HS-27A (cell line): ENCODE measurements at places on chromosomes 7 and 10.

- DNase-seq, result peak; percentile 46
These were observed 23.3 kb upstream of the PDGFA start for GRCh38 chr7:542713-543500.

DNA sequence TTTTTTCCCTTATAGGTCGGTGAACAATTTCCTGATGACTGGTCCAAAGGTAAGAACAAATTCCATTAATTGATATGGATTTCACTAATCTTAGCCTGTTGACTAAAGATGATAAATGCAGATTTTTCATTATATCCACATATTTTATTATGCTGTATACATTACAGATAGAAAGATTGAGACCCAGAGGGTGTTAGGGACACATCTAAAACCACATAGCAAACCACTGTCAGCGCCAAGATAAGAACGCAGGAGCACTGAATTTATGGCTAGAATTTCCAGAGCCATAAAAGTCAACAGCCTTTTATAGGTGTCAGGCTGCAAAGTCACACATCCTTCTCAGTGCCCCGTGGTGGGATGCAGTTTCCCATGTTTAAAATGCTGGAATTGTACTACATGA lies 16.2 kb downstream of the WNT8B start:
- DNase-seq, result no peak

- DNase-seq, result peak; percentile 7
These were observed 83.8 kb upstream of the GPR26 start for GRCh38 chr10:123582084-123582989.

GRCh38 chr10:110348336-110348735 lies 43.6 kb upstream of the SMNDC1 start:
- DNase-seq, result no peak

GRCh38 chr10:76549171-76549570 lies 1088.4 kb downstream of the KCNMA1 start:
- DNase-seq, result no peak

DNA sequence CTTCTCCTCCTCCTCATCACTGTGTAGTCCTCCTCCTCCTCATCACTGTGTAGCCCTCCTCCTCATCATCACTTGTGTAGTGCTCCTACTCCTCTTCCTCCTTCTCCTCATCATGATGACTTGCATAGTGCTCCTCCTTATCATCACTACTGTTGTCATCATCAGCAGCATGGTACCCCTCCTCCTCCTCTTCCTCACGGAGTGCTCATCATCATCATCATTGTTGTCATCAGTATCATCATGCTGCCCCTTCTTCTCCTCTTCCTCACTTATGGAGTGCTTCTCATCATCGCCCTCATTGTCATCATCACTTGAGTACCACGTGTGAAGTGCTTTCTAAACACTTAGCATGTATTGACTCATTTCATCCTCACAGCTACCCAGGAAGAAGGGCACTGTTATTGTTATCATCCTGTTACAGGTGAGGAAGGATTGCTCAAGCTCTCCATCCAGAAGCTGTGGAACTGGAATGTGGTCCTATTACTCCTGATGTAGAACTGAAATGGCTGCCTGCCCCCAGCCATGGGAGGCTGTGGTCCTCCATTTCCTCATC lies 122.8 kb upstream of the SHH start:
- no peak for DNase-seq

- peak; percentile 47 for DNase-seq
These were observed 527.6 kb downstream of the PHTF2 start for GRCh38 chr7:78326189-78326588.

DNA sequence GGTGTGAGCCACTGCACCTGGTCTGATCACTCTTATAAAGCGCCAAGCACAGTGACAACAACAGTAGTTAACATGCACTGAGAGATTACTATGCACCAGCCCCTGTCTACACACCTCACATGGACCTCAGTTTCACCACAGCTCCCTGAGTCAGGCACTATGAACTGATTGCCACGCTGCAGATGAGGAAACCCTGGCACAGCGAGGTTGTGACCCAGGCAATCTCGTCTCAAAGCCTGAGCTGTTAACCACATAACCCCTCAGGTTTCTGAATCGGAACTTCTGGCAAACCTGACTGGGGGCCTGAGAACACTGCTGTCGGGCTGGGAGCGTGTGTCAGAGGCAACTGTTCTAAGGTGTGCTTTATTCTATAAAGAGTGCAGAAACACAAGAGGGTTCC lies 150.8 kb downstream of the RNF216 start:
- DNase-seq, result no peak

DNA sequence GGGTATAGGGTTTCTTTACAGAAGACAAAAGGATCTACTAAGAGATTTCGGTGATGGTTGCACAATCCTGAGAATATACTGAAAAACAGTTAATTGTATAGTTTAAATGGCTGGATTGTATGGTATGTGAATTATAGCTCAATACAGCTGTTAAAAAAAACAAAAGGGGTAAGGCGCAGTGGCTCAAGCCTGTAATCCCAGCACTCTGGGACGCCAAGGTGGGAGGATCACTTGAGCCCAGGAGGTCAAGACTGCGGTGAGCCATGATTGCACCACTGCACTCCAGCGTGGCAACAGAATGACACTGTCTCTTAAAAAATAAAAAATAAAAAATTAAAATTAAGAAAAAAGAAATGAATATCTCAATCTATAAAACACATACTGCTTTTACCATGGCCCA lies 18.5 kb downstream of the ESYT2 start:
- no peak for DNase-seq

DNA sequence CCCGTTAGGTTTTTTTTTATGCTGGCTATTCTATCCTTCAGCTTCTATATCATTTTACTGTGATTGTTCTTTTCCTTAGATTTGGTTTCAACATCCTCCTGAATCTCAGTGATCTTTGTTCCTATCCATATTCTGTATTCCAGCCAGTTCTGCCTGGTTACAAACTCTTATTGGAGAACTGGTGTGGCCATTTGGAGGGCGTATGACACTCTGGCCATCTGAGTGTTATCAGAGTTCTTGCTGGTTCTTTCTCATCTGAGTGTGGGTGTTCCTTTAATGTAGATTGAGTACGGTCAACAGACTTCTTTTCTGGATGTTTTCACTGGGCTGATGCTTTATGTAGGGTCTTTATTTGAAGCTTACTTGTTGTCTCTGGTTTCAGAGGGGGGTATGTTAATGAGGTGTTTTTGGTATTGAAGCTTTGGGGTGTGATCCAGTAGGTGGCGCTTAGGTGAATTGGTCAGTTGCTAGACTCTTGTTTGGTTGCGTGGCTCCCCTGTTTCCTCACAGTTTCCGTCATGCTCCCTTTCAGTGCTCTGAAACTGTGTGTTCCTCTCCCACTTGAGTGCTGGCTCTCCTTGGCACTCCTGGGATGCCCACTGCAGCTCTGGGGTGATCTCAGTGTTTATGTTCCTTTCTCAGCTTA lies 80.7 kb downstream of the FANK1 start:
- no peak for DNase-seq

GRCh38 chr7:37393476-37393875 lies 55.2 kb downstream of the ELMO1 start:
- DNase-seq, result no peak

DNA sequence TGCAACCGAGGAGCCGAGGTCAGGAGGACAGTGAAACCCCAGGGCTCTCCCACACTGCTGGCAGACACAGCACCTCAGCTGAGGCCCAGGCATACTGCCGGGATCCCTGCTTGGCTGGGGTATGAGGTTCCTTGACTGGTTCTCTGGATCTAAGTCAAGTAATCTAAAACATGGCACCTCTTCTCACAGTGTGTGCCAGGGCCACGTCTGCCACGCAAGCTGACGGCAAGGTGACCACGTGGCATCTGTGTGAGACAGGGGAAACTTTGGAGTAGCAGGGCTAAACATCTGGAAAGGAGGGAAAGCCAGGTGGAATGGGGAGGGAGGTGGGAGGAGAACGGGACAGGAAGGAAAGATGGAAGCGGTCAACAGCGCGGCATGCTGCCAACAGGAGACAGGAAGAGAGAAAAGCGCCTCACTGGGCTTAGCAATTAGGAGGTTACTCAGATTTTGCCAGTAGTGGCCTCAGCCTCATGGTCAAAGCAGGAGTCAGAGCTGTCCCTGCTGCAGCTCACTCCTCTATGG lies 103.7 kb downstream of the CXCL12 start:
- DNase-seq, result no peak

GRCh38 chr7:140989068-140989467 lies 25.7 kb downstream of the MRPS33 start:
- no peak for DNase-seq

- no peak for DNase-seq
These were observed 557 bp upstream of the LSM8 start for GRCh38 chr7:118183428-118183785.

GRCh38 chr10:5927306-5927705 lies 37.3 kb downstream of the FBH1 start:
- no peak for DNase-seq

GRCh38 chr7:18792871-18793595 lies 297.5 kb downstream of the HDAC9 start:
- DNase-seq, result no peak

DNA sequence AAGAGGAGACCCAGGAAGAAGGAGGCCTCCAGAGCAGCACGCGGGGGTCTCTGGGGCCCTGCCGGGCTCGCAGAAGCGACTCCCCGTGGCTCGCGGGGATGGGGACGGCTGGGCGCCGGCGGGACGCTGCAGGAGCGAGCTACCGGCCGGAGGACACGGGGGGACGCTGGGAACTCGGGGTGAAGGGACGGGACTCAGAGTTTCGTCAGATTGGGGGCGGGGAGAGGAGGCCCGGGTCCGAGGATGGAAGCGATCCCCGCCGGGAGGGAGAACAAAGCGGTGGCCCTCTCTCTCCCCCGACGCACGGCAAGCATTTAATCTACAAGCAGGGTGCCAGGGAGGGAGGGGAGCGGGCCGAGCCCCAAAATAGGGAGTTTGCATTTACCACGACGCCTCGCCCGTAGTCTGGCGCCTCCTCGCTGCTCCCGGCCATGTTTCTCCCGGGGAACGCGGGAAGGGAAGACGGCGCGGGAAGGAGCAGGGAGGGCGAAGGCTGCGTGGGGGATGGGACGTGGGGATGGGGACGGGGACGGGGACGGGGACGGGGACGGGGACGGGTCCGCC lies at the start of gene PRTFDC1:
Gene PRTFDC1 (minus strand): TSS at position 464 of the 564 bp plus-strand sequence. CDS start 31 bp downstream, at position 433.
- DNase-seq, result no peak

- DNase-seq, result no peak
These were observed 5.1 kb upstream of the HOXA11 start for GRCh38 chr7:27189997-27190748.

- DNase-seq, result no peak
These were observed 83.3 kb downstream of the PAX2 start for GRCh38 chr10:100828738-100829096.

- DNase-seq, result no peak
These were observed 173.5 kb downstream of the BAMBI start for GRCh38 chr10:28850784-28851183.

DNA sequence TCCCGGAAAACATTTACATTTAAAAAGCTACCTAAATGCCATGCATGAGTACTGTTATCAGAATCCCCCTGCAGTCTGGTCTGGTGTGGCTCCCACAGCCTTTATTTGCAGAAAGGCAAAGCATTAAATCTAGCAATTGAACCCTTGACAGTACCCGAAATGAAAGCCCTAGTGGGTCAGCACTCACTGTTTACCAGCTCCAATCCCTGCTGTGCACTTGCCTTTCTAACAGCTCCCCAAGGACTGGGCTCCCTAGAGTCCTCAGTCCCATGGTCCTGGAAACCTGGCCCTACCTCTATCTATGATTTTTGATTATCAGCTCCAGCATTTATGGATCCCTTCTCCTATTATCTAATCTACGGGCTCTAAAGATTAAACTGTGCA lies 1.9 kb upstream of the MACC1 start:
- no peak for DNase-seq

DNA sequence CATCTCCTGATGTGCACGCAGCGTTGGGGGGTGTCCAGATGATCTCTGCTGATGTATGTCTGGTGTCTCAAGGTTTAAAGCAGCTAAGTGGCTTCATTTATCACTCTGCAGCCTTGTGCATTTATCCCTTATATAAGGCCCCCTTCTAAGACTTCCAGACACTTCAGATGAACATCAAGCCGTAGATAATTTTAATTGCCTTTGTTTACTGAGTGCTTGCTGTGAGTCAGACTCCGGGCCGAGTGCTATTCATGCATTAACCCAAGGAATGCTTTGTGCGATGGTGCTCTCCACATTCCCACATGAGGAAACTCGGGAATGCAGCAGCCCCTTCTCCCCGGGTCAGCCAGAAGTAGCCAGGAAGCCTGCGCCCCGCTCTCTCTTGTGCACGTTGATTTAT lies 328.6 kb upstream of the COBL start:
- DNase-seq, result no peak

DNA sequence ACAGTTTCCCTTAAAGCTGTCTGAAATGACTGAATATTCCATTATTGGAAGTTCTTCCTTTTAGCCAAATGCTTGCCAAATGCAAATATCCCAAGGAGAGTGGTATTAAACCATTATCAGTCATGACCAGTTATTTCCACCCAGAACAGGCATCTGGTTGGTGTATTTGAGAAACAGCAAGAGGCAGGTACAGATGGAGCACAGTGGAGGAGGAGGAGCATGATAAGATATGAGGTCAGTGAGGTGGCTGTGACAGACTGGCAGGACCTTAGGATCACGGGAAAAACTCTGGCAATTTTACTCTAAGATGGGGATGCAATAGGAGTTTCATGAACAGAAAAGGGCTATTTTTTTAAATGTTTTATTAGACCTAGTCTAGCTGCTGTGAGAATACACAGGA lies 6.4 kb downstream of the HEPACAM2 start:
- no peak for DNase-seq

DNA sequence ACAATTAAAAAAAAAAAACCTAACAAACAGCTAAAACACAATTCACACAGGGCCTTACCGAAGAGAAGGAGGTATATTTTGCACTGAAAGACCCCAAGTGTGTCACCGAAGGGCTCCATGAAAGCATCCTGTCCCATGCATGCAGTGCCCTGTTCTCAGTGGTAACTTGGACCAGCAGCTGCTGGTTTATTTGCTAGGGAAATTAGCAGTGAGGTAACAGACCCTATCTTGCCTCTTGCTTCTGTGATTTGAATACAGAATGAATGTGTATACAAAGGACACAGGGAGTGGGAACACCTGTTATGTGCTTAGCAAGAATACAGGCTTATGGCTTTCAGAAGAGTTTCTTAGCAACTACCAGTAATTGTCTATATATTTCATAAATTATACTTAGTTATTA lies at the start of gene HEPACAM2:
Gene HEPACAM2 (minus strand): TSS at position 160 of the 400 bp plus-strand sequence.
- no peak for DNase-seq

DNA sequence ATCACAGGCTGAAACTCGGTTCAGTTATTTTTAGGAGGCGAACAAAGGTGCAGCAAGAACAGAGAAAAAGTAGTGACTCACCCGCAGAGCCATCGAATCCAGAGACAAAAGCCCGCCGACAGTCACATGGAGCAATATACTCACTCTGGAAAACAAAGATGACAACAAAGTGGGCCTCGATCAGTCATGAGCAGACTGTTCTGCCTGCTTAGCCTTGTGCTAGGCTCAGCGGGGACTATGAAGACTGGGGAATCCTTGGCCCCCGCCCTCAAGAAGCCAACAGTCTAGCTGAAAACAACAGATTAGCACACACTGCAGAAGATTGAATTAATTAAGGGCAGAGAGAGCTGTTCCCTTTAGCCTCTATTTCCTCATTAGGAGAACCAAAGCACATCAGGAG lies 30.4 kb downstream of the XPNPEP1 start:
- no peak for DNase-seq
